AG10803 (cell line): ENCODE measurements at places on chromosomes 13 and 19.
A peak's percentile ranks its signal among the peaks of the same experiment; 100 is the strongest.

DNA sequence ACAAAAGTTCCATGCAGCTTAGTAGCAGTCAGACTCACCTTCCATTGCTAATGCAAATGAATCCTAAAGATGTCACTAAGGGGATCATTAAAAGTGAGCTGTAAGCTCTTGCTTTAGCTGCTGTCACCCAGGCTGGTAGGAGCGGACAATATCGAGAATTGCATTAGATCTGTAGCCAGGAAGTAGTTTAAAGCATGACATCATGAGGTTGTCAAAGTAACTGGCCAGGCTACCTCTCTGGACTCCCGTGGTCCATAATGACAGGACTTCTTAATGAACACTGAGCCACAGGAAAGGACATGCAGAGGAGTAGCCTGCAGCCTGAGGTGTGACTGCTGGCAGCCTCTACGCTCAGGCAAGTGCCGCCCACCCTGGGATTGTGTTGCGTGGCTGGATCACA is 522.3 kb upstream of the NBEA start:
- no peak for DNase-seq

DNA sequence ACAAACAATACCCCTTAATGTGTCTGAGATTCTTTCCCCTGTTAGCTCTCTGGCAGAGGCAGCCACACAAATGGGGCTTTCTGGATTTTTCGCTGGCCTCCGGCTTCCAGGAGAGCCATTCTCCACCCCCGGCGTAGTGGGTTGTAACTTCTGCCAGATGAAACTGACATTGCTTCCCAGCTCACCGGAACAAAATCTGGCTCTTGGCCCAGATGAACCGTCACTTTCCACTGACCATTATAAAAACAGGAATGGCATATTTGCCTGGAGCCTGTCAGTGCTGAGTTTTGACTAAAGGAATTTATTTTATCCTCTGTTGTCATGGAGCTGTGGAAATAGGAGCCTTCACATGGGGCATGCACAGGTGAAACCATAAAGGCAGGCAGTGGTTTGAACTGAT is 120.6 kb upstream of the GPR12 start:
- peak; percentile 35 for DNase-seq

- DNase-seq = peak; percentile 57
These were observed 62.8 kb upstream of the WASF3 start for GRCh38 chr13:26494571-26495195.

- DNase-seq = no peak
These were observed 212.7 kb upstream of the MIR17HG start for GRCh38 chr13:91134803-91135184.

- peak; percentile 3 for DNase-seq
These were observed 958 bp upstream of the OBI1 start for GRCh38 chr13:78659732-78660494.

GRCh38 chr13:106415442-106415841 is 120.0 kb downstream of the EFNB2 start:
- DNase-seq = no peak

GRCh38 chr19:7069904-7070226 is 362 bp downstream of the ZNF557 start:
- peak; percentile 10 for DNase-seq

- no peak for DNase-seq
These were observed 42.9 kb downstream of the CRYL1 start for GRCh38 chr13:20482787-20483186.

- no peak for DNase-seq
These were observed 64.0 kb downstream of the IER2 start for GRCh38 chr19:13214036-13214730.

GRCh38 chr13:46043647-46044046 is 8.9 kb downstream of the ZC3H13 start:
- DNase-seq = no peak

- no peak for DNase-seq
These were observed 78.5 kb upstream of the UBAC2 start for GRCh38 chr13:99122171-99122570.

DNA sequence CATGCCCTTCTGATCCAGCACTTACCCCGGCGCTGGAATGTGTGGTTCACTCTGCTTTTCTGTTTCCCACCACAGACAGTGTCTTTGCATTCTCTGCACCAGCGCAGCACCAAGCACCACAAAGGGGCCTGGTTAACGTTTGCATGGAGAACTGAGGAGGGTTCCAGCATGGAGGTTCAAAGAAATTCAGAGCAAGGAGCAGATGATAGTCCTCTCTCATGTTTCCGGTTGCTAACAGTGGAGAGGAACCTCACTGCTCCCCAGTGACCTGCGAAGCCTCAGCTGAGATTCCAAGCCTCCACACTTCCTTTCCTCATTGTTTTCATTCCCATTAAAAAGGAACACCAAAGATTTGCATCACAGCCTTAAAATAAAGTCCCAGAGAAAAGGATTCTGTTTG is 99.7 kb downstream of the STARD13 start:
- no peak for DNase-seq

DNA sequence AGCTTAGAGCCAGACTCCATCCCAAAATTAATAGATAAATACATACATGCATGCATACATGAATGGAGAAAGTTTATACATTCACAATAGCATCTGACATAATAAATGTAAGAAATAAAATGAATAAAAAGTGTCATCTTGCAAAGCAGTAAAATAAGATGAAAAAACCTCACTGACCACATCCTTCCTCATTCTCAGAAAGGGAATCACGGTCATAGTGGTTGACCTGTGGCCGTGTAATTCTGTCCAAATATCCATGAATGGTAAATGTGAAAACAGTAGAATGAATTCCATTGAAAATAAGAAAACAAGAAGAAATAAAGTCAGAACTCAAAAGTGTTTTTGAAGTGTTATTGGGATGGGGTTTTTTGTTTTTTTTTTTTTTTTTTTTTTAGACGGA is 9.8 kb upstream of the CDC42EP5 start:
- DNase-seq = no peak

GRCh38 chr19:40084948-40085347 is 5.8 kb downstream of the ZNF780A start:
- DNase-seq = peak; percentile 4

- peak; percentile 98 for DNase-seq
These were observed 10.7 kb downstream of the MARCHF2 start for GRCh38 chr19:8423817-8424223.

DNA sequence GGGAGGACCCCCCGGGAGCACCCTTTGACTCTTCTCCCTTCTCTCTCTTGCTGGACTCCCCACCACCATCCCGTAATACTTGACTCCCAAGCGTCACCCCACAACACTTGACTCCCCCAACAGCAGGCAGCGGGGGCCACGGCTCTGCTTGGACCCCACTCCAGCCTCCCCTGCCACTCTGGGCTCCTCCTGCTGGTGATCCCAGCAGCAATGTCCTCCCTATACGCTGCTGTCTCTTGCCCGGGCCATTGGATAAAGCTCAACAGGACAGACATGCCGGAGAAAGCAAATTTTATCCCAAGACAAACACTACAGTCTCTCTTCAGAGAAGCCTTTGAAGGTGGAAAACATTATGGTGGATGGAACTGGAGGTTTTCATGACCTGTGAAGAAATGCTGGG is 20.4 kb upstream of the AMER2 start:
- no peak for DNase-seq

GRCh38 chr13:89574077-89574476 is 1773.4 kb upstream of the MIR17HG start:
- DNase-seq = no peak

DNA sequence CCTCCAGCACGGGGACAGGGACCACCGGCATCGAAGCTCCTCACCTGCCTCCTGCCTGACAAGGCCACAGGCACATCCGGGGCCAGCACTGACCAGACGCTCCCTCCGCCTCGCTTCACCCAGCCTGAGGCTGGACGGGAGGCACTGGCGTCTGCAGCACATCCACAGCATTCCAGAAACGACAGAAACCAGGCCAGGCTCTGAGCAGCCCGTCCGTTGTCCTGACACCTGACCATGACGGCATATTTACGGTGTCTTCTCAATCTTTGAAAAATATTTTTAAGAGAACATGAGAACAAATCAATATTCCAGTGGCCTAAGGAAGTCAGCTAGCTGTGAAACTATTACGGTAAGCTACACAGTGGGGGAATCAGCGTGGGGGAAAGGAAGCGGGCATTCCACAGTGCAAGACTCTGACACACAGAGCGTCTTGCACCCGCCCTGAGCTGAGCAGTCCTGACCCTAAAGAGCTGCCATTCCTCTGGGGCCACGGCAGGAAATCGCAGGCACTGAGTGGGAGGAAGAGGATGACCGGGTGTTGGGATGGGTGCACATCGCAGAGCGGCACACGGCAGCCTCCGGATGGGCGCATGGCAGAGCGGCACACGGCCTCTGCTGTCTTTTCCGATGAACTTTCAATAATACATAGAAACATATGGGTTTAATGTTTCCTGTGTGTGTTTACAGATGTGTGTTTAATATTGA is 26.8 kb downstream of the RASA3 start:
- no peak for DNase-seq

GRCh38 chr13:110306960-110307766 is at the start of the genes COL4A1 and COL4A2:
Gene COL4A1, minus strand, starts transcription at chr13:110307157. Its CDS starts 130 bp downstream, at chr13:110307027.
Gene COL4A2, plus strand, starts transcription at chr13:110307284. Its CDS starts 620 bp downstream, at chr13:110307904.
- DNase-seq = peak; percentile 71

DNA sequence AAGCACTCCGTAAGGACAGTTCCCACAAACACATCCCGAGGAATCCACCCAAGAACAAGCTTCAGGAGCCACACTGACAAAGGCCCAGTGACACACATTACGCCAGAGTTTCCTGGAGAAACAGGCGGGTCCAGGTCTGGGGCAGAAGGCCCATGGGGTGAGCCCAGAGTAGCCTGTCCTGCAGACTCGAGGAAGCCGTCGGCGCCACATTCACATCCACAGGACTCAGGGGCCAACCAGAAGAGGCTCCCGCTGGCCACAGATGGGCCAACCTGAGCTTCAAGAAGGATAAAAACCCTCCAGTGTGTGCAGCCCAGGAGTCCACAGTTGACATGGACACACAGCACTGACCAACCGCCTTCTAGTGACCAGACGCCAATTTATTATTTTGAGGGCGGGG is 31.3 kb downstream of the GRTP1 start:
- no peak for DNase-seq

- no peak for DNase-seq
These were observed 33.9 kb downstream of the SPATA13 start for GRCh38 chr13:24194447-24194846.

- DNase-seq = no peak
These were observed 3.0 kb upstream of the SHISA7 start for GRCh38 chr19:55446060-55446459.

DNA sequence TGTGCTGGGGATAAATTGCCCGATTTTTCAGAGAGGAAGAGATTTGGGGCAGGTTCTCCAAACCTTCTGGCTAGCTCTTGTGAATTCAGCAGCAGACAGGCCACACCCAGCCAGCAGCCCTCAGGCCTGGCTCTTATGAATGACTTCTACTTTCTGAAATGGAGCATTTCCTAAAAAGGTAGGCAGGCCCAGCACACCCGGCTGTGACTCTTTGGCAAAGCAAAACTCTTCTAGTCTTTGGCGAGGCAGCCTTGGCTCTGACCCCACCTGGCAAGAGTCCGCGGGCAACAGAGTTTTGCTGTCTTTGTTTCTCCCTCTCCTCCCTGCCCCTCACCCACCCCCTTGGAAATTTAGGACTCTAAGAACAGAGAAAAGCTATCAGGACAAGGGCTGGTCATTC is 221.2 kb downstream of the ZNF536 start:
- peak; percentile 1 for DNase-seq

DNA sequence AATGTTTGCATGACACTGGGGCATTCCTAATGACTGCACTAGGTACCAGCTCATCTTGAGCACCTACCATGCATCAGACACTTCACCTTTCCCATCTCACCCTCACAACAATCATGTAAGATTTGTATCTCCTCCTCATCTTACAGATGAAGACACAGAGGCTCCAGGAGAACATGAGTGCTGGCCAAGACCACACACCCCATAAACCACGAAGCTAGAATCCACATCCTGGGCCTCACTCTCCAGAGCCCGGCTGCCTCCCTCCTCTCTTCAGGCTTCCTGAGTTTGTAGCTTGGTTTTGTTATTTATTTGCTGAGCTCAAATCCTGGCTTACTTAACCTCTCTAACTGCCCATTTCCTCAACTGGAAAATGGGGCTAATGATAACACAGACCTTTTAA is 25.9 kb downstream of the FAM216B start:
- peak; percentile 26 for DNase-seq

DNA sequence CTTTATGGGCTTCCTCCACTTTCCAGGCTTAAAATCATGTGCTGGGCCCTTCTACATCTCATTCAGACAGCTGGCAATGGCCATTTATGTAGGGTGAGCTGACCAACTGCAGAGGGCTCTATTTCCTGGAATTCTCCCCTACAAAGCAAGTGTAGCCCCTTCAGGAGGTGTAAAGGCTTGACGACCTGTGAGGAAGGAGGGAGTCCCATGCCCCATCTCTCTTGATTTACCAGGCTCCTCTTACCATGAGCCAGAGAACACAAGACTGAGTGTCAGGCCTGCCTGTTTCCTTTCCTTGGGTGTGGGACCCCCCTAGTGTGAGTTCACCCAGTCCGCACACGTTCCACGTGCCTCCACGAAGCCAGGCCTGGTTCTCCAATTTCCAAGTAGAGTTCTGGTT is 16.6 kb downstream of the ZNF536 start:
- DNase-seq = no peak

GRCh38 chr13:34338102-34338501 is 520.2 kb downstream of the RFC3 start:
- DNase-seq = no peak

- DNase-seq = no peak
These were observed 7.9 kb downstream of the HNRNPL start for GRCh38 chr19:38841787-38842438.

GRCh38 chr13:48532256-48532505 is 699 bp downstream of the RCBTB2 start:
- peak; percentile 58 for DNase-seq
